ENCODE measurements at places on chromosomes 2 and 18. TPM values are rescaled to one million over a fixed set of nuclear protein-coding genes. Genes with fewer than 3 reads are reported as not detected.

The TBR1 gene
- 0.09 TPM for total RNA-seq

DNA sequence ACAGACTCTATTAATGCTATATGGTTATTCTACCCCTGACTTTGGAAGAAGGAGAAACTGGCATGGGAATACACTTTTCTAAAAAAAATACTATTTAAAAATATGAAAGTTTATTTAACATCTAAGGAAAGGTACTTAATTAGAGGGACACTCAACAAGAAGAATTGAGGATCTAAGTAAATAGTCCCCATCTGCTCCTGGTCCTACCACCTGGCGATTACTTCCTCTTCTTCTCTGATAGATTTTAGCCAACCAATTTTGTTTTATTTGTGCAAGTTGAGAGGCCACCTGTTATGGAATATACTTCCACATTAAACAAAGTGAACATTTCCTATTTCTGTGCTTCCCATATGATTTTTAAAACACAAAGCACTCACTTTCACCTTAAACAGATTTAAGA, 111.7 kb downstream of the BCL2 start:
- DNase-seq, result no peak
- H3K27ac ChIP-seq, result no peak overlapping the region
- H3K27me3 ChIP-seq, result no peaks in the 10 kb centered on the region
- H3K4me1 ChIP-seq, result no peaks in the 10 kb centered on the region
- no peak overlapping the region for H3K4me3 ChIP-seq

DNA sequence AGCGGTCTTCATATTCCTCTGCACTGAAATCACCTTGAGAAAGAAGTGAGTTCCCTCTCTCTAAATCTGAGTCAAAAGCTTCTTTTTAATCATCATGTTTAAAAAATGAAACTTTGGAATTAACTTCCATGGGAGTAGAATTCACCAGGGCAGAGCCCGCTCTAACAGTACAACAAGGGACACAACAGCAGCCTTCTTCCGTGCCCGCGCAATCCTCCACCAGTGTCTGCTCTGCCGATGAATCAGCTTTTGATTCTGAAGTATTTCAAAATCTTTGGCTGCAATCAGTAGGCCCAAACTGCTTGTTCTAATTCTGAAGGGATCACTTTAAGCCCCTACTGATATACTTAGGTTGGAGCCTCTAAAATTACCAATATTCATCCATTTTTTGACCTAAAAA, 76.9 kb downstream of the USP40 start:
- no peak overlapping the region for H3K4me3 ChIP-seq
- H3K4me1 ChIP-seq, result peaks cover 28% of the 10 kb centered on the region

DNA sequence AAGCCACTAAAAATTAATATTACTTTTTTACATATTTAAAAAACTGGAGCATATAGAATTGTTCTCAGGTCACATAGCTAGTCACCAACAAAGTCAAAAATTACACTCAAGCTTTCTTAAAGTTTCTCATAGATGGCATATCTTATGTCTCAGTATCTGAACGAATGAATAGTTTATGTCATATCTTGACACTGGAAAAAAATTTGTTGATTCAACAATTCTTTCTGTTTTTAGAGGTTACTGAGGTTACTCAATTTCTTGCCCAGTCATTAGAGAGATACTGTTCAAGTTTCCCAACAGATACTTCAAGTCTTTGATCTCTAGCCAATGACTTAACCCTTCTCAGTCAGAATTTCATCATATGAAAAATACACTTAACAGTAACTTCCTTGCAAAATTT, 113.1 kb upstream of the XIRP2 start:
- H3K27me3 ChIP-seq, result no peaks in the 10 kb centered on the region
- H3K36me3 ChIP-seq, result no peaks in the 10 kb centered on the region
- no peak overlapping the region for H3K4me3 ChIP-seq
- DNase-seq, result no peak

The CCBE1 gene
- total RNA-seq, result not detected

GRCh38 chr2:219739066-219739465, 111.6 kb downstream of the SLC4A3 start:
- no peaks in the 10 kb centered on the region for H3K27me3 ChIP-seq
- H3K4me3 ChIP-seq, result no peak overlapping the region

The MPPE1 gene
- total RNA-seq, result 30.6 TPM

DNA sequence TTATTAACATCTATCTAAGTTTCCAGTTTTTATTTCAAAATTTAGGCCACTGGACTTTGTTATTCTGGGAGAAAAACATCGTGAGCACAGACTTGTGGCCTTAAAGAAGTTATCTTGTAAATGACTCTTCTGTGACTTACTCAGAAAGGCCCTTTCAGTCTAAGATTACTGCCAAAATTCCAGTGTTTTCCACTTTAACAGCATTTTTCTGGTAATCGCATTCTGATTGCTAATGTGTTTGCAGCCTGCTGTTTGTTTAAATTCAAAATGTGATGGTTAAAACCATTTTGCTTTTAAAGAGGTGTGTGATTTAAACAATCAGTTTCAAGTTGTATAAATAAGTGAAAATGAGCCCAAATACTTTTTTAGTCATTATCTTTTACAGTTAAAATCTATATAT, 136.7 kb upstream of the DAPL1 start:
- no peak overlapping the region for H3K27ac ChIP-seq
- no peak for DNase-seq
- H3K36me3 ChIP-seq, result peaks cover 20% of the 10 kb centered on the region
- H3K4me1 ChIP-seq, result no peaks in the 10 kb centered on the region

DNA sequence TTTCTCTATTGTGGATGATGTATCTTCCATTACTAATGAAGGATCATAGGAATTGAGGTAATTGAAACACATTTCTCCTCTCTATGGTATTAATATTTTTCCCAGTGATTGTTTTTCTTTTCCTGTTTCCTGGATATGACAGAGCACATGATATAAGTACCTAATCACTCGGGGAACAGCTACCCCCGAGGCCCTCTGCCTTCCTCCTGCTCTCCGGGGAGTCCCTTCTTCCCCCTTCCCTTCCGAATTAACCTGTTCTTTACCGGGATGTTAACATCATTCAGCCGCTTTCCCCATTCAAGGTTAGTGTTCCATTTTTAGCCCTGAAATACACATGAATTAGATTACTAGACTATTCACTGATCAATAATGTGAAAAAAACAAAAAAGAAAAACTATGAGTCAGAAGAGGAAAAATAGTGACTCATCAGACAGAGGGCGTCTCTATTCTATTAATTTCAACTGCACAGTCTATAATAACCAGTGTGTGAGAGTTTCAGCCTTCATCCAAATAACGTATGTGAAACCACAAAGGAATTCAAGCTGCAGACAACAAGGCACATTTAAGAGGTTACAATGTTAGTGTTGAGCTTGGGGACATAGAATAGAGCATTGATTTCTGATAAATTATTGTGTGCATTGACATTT, 450.8 kb downstream of the DLGAP1 start:
- H3K27ac ChIP-seq, result peak overlapping the region; percentile 79
- peaks cover 16% of the 10 kb centered on the region for H3K4me1 ChIP-seq
- peak overlapping the region; percentile 42 for H3K4me3 ChIP-seq
- H3K27me3 ChIP-seq, result no peaks in the 10 kb centered on the region
- no peaks in the 10 kb centered on the region for H3K36me3 ChIP-seq
